Hippocampal formation (tissue), 2 donors: ENCODE measurements at places on chromosomes 3 and 15.

DNA sequence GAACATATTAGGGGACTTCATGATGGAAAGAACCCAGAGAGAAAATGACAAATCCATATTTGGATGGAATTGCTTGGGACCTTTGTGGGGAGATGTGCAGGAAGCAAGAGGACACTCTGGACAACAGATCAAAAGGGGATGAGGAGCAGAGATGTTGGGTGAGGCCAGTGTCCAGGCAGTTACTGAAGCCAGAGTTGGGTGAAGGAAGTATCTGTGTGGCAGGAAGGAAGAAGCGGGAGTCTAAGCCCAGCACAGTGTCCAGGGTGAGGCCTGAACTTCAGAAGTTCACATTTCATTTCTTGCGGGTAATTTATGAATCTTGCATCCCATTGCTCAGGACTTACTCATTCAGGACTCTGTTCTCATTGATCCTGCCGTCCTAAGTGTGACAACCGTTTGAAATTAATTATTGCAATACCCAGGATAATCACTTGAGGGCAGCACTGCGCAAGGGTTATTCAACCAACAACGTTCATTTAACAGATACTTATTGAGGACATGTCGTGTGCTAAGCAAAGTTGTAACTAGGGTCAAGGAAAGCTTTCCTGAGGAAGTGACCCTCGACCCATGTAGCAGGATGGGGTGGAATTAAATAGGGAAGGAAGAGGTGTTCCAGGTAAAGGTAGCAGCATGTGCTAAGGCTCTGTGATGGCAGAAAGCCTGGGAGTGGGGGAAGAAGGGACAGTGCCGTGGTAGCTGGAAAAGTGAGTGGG, 61.3 kb upstream of the CMTM8 start:
- DNase-seq, result no peak

- no peak for DNase-seq
Measured at GRCh38 chr3:29331456-29332194, 50.8 kb downstream of the RBMS3 start.

DNA sequence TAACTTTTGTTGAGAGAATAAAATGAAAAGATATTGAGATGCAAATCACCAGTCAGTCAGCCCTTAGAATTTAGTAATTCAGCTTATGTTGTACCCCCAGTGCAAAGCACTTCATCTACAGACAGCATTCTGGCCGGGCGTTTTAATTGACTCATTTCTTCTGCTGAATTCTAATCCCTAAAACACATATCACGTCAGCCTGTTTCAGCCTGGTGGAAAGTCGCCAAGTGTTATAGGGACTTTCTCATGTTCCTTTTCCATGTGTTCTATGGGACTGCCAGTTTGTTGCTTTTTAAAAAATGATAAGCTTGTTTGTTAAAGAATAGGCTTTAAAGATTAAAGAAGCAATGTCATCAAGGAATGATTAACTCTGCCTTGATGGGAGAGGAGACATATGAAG, 169.7 kb upstream of the BFSP2 start:
- DNase-seq, result no peak

- no peak for DNase-seq
Measured at GRCh38 chr3:31106204-31106603, 211.7 kb upstream of the GADL1 start.

DNA sequence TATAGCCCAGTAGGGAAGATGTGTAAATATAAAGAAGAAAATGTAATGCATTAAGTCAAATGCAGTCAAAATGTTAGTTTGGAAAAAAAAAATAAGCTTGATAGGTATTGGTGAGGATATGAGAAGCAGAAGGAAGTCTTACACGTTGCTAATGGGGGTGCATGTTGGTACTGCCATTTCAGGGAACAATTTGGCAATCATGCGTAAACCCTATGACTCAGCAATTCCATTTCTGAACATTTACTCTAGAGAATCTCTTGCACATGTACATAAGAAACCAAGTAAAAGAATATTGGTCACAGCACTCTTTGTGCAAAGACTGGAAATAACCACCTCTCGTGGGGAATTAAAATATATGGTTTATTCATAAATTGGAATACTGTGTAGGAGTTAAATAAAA, 35.5 kb upstream of the TIMP4 start:
- no peak for DNase-seq

DNA sequence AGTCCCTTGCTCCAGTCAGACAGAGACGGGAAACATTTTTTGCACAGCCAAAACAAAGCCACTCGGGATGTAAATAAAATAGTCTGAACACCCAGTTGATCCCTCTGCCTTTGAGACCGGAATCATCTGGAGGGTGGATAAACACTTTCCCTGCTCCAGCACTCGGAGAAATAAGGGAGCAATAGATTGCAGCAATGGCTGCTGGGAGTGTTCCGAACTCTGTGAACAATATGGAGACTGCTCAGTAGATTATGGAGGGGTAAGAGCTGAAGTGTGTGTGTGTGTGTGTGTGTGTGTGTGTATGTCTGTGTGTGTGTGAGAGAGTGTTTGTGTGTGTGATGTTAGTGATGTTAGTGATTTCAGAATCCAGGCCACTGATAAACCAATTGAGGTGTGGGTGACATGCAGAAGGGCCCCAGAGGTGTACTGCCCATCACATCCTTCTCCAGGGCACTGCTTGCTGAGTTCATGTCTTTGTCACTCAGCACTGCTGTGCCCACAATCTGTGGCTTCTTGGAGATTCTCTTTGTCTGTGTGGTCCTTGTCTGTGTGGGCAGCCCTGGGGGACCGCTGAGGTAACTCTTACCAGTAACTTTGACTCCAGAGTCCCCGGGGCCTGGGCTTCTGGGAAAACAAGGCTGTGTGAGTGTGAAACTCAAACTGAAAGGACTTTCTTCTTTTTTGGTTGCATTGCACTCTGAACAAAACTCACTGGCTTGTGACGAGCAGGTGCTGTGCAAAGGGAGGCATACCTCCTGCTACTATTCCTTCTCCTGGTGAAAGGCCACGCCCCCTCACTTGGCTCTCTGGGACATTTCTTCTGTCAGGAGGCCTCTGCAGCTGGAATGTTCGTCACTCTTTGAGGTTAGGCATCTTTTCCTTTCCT, 23.0 kb downstream of the CRYGS start:
- DNase-seq, result no peak

- no peak for DNase-seq
Measured at GRCh38 chr15:36362509-36362915, 216.9 kb upstream of the CDIN1 start.

- DNase-seq, result peak; percentile 73
Measured at GRCh38 chr15:31353931-31354330, 27.3 kb downstream of the KLF13 start.

- no peak for DNase-seq
Measured at GRCh38 chr3:58464866-58465265, 27.0 kb upstream of the KCTD6 start.

- no peak for DNase-seq
Measured at GRCh38 chr3:179949412-179949811, 87.3 kb downstream of the PEX5L start.

DNA sequence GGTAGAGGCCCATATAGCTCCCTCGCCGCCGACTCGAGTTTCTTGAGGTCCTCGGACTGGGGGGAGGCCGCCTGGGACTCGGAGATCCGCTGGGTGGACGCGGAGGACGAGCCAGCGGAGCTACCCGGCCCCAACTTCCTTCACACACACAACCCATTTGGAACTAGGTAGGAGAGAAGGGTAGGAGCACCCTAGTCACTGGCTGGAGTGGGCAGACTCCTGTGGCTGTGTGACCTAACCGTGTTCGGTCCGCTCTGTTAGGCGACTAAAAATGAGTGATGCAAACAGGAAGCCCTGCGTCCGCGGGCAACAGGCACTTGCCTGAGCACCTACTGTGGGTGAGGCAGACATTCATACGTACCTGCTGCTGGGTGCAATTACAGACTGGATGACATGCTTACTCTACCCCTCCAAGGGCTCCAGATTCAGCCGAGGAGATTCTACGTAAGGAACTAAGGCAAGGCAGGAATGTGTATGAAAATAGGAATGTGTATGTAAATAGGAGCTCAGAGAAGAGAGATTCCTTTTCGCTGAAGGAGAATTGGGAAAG, 4.6 kb upstream of the SIN3A start:
- DNase-seq, result no peak

DNA sequence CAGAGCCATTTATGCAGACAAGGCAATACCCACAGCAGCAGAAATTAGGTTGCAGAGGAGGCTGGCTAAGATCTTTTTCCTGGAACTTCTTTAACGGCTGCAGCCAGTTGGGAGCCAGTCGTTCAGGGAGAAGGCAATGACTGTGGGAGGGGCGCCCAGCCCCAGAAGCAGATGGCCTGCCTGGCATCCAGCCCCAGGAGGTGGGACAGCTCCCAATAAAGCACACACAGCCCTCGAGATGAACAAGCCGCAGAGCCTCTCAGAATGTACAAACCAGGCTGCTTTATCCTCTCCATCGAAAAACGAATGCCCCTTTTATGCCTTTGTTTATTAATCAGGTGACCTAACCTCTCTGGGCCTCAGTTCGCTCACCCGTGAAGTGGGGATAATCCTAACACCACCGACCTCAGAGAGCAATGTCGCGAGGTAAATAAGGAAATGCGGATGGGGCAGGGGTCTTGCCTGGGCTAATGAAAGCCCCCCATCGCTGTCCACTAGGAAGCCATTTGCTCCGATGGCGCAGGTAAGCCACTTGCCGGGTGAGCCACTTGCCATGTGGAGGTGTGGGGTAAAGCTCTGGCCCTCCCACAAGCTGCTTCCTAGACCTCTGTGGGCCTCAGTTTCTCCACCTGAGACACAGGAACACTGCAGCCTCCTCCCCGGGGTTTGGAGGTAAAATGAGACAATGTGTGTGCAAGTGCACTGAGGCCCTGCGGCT, 35.8 kb downstream of the MGLL start:
- DNase-seq, result peak; percentile 61
